Left colon (tissue), 2 donors: ENCODE measurements at places on chromosomes 5 and 9. TPM values are rescaled to one million over a fixed set of nuclear protein-coding genes. Genes with fewer than 3 reads are reported as not detected.

Gene FOXI1
- not detected for total RNA-seq

Gene TXNDC8
- total RNA-seq: not detected

Gene IL4
- total RNA-seq: not detected

Gene FBLL1
- total RNA-seq: not detected

Gene BAG1
- 159 TPM for total RNA-seq

- no peak for DNase-seq
Measured at GRCh38 chr5:67774786-67775185, 440.8 kb upstream of the PIK3R1 start.

DNA sequence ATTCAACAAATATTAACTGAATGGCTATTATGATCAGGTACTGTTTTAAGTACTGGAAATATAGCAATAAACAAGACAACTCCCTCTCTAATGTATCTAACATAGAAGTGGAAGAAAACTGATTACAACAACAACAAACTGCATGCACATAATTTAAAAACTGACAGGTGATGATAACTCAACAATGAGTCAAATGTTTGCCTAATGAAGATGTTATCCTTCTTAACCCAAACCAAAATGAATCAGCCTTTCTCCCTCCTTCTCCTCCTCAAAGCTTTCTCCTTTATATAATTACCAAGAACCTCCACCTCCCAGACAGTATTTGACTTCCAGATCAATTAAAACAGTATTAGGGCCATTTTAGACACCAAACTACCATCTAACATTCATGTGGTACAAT, 49.3 kb downstream of the RICTOR start:
- DNase-seq: no peak

- no peak for DNase-seq
Measured at GRCh38 chr9:110750272-110750671, 81.7 kb downstream of the MUSK start.

- no peak for DNase-seq
Measured at GRCh38 chr9:130759738-130760137, 66.2 kb downstream of the EXOSC2 start.

DNA sequence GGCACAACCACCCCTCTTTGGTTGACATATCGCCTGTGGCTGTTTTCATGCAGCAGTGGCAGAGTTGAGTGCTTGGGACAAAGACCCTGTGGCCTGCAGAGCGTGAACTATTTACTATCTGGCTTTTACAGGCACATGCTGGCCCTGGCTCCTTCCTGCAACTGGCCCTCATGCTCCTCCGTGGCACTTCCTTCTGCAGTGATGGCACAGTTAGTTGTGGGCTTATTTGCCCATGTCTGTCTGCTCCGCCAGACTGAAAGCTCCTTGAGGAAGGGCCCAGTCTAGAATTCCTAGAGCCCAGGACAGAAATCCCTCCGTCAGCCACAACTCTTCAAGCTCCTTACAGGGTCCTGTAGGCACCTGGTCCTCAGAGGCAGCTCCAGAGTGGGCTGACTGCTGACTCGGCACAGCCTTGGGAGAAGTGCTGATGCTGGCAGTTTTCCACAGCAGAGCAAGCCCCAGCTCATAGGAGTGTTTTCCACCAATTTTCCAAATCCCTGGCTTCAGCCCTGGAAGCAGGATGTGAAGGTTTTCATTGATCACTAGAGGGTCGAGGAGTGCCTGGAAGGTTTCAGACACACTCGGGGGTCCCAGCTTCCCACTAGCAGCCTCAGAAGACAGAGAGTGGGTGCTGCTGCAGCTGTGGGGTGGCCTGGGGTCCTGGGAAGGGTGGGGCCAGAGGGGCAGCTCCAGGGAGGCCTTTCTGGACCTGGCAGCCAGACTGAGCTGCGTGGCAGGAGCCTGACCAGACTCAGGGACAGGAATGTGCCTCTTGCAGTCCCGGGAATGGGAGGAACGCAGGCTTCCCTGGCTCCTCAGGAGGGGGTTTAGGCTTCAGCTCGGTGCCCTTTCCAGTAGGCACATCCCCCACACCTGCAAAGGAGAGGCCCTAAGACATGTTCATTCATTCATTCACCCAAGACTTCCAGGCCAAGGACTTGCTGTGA, 56.5 kb upstream of the ANGPTL2 start:
- DNase-seq: no peak

DNA sequence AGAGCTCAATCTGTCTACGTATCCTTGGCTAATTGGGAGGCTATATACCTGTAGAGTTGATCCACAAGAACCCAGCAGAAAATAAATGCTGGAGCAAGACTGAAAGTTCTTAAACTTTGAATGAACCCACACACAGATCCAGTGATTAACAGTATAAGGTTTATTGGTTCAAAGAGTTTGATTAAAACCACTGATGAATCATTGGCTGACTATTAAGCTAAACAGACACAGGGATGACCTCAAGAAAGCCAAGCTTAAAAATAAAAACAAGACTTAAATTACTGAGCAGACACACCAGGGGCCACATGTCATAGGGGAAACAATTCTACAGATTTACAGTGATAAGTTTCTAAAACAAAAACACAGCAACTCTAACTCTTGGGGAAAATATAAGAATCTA, 163.6 kb downstream of the SPATA31D1 start:
- DNase-seq: no peak

GRCh38 chr5:132947671-132948070, 15.8 kb downstream of the AFF4 start:
- no peak for DNase-seq

- DNase-seq: no peak
Measured at GRCh38 chr9:96646081-96646991, 8.8 kb downstream of the PRXL2C start.

DNA sequence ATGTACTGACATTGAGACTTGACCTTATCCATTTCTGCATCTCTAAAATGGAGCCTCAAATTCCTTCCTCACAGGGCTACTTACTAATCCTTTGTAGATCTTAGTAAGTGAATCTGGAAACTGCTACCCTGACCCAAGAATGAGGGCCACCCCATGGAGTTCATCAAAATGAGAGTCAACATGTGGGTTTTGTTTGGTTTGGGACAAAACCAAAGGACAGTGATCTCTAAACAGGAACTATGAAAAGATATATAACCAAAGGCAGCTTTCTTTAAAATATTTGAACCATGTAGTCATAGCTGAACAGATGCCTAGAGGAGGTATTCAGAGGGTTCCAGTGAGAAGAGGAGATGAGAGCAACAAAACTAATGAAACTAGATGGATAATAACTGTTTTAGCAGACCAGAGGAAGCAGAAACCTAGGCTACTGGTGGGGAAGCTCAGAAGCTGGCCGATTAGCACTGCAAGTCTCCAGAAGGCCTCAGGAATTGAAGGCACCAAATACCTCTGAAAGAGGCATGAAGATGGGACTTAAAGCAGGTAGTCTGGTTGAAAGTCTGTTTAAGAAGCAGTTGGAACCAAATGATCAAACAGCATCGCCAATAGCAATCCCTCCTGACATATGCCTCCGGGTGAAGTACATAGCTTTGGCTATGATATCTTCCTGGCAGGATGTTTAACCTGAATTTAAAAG, 45.8 kb downstream of the THOC3 start:
- DNase-seq: no peak

- no peak for DNase-seq
Measured at GRCh38 chr5:33794550-33795181, 97.1 kb downstream of the ADAMTS12 start.

GRCh38 chr9:18216376-18216775, 257.6 kb upstream of the ADAMTSL1 start:
- DNase-seq: no peak

DNA sequence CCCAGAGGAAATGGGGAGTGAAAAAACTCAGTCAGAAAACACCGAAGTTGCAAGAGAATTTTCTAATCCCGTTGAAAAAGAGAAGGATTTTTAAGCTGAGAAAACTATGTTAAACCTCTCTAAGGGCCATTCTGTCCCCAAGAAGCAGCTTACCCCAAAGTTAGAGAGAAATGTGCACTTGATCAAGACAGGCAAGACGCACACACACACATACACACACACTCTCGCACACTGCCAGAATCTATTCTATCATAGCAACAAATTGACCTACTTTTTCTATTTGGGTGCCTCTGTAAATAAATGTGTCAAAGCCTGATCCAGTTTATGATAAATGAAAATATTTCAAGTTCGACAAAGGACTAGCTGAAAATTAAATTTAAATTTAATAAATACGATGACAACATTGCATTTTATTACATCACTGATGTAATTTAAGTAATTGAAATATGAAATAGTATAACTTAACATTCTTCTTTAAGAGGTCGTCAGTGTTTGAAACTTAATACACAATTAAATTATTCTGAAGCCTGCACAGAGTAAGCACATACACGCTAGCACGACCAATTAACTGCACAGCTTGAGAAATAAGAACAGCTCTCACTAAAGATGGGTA, 5.9 kb downstream of the NFIL3 start:
- DNase-seq: no peak

DNA sequence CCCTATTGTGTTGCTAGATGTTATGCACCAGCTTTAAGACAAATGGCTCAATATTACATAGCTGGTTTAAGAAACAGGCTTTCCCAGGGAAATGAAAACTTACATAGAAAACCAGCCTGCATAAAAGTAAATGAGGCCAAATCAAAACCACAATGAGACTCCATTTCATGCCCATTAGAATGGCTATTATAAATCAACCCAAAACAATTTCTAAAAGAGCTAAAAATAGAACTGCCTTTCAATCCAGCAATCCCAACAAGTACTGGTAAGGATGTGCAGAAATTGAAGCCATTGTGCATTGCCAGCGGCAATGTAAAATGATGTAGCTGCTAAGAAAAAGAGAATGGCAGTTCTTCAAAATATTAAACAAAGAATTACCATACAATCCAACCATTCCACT, 1170.0 kb upstream of the CDH9 start:
- DNase-seq: no peak

DNA sequence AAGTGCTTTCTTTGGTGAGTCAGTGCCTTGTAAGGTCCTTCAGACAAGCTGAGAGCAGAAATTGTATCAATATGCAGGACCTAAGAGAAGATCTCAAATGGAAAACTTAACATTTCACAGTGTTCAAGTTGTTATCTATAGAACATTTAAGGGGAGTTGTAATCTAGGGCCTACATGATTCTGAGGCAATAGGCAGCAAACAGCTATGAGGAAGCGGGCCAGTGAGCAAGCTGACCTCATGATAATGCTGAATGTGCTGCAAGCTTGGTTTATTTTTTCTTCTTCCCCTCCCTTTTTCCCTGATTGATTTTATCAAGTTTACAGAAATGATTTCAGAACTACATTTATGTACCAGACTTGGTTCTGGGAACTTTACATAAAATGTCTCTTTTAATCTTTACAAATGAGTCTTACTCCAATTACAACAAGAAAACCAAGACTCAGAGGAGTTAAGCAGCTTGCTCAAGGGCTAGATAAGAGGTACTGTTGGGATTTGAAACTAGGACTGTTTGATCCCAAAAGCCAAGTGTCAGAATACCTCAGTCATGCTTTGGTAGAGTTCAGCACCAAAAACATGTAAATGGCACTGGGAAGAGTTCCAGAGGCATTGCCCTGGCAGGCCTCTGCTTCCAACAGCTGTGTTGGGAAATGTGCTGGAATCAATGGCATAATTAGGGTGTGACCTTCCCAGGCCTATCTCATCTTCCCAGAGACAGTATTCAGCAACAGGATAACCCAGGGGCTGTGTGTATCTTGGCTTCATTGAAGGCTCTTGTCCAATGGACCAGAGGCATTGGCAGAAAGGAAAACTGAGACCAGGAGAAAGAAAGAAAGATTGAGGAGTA, 130.1 kb downstream of the LRRC70 start:
- DNase-seq: no peak

GRCh38 chr5:135743705-135744411, 90.6 kb upstream of the SLC25A48 start:
- DNase-seq: no peak

DNA sequence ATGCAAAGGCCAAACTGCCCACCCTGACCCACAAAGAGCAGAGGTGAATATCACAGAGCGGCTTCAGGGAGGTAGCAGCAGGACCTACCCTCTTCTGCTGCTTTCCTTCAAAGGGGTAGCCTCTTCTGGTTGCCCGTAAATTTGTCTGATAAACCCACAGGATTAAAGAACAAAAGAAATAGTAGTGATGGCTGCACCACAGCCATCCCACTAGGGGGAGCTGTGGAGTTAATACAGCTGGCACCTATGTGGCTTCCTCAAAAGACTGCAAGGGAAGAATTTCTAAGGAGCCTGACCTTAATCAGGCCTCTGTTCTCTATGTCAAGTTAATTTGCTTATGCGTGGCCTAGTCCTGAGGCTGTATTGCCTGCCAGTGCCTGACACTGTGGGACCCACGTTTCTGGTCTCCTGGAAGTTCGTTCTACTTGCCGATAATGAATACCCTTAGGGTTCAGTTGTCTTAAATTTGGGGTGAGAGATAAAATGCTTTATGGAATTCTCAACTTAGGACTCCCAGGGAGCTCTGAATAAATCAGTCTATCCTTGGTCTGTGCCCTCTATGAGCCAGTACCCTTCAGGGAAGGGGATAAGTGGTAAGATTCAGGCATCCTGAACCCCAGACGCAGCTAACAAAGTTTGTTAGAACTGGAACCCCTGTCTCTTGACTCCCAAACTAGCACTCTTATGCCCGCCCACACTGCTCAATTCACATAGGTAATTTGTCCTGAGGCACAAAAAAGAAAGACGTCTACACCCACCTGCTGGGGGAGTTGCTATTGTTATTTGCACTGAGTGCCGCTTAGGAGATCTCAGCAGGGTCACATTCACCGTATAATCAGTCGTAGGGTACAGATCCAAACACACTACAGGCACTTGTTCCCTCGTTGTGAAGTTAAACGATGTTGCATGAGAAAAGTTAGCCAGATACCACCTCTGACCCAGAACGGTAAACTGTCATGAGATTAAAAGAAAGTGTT, 77.1 kb downstream of the SUSD1 start:
- peak; percentile 59 for DNase-seq

DNA sequence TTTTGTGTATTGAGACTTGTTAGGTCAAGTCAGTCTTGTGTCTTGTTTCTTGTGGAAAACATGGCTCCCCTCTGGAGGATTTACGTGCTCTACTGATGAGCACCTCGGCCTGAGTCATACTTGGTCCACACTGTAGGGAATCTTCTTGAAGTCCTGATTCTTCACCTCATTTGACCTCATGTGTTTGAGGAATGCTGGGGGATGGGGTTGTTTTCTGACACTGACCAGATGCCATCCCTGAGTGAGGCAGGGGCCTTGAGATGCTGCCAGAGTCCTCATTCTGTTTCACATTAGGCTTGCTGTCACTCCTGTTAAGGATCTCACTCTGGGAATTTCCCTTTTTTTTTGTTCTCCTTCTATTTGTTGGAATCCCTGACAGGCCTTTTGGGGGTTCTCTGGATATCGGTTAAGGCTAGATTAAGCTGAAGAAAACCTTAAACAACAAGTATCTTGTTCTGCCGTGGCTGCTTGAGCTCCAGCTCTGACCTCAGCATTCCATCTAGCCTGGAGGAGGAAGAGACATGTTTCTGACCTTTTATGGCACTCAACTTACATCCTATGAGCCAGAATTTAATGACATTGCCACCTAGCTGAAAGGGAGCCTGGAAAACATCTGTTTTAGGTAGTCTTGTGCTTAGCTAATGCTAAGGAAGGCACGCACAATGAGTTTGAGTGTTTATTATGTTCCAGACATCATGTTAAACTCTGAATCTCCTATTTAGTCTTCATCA, 20.6 kb downstream of the TCOF1 start:
- no peak for DNase-seq
